Islet precursor cell (in vitro differentiated cells): ENCODE measurements at places on chromosomes 6 and 20.

DNA sequence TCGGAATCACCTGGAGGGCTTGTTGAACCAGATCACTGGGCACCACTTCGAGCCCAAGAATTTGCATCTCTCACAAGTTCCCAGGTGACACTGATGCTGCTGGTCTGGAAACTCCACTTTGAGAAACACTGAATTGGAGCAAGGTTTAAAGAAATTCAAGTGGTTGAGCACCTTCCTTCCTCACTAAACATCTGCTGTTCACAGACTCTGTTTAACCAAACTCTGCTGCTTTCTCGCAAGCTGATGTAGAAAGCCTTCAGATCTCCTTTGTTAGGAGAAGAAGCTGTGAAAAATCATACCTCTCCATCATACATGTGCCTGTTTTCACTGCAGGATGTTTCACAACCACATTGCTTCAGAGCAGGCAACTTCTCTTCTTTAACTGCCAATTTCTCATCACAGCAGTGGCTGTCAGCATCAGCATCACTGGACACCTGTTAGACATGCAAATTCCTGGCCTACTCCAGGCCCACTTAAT, 87.5 kb upstream of the TOP1 start:
- DNase-seq, result peak; percentile 17

DNA sequence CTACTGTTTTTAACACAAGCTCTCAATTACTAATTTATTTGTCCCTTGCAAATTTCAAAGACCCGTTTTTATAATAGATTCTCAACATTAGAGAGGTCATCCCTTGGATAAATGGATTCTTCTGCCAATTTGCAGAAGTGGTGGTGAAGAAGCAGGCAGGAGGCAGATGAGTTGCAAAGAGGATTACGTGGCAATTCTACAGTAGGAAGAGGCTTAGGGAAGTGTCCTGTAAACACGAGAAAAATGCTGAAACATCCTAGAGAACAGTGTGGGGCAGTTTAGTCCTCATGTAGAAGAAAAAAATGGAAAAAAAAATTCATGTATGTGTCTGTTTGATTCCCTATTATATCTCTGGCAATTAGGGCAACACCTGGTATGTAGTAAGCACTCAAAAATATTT, 87.6 kb downstream of the BMP2 start:
- no peak for DNase-seq

DNA sequence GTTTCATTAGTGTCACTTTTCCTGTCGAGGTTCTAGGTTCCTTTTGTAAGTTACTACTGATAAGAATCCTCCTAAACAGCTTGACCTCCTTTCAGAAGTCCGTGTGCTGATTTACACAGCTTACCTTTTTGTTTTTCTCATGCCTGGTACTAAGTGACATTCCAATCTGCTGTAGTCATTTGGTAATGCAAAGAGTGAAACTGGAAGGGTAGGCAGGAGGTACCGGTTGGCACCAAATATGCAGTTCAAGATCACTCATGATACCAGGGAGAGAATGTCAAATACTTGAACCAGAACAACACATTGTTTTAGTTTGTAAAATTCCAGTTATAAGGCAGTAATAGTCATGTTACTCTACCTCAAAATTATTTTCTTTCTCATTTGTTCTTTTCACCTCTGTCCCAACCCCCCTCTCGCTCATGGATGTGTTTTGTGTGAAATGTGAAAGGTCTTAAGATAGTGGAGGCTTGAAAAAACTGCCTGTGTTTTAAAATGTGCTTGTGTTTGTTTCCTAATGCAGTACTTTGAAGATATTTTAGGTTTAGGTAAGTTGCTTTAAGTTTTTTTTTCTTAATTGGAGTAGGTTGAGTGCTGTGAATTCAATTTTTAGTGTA, 23.2 kb downstream of the AFDN start:
- DNase-seq, result peak; percentile 84

GRCh38 chr20:6622041-6622440, 145.4 kb upstream of the BMP2 start:
- DNase-seq, result no peak

- DNase-seq, result peak; percentile 76
Measured at GRCh38 chr20:41669708-41670263, 51.6 kb upstream of the CHD6 start.
